Ammon's horn (tissue), 1 donor: ENCODE measurements at places on chromosomes 12 and 14.

DNA sequence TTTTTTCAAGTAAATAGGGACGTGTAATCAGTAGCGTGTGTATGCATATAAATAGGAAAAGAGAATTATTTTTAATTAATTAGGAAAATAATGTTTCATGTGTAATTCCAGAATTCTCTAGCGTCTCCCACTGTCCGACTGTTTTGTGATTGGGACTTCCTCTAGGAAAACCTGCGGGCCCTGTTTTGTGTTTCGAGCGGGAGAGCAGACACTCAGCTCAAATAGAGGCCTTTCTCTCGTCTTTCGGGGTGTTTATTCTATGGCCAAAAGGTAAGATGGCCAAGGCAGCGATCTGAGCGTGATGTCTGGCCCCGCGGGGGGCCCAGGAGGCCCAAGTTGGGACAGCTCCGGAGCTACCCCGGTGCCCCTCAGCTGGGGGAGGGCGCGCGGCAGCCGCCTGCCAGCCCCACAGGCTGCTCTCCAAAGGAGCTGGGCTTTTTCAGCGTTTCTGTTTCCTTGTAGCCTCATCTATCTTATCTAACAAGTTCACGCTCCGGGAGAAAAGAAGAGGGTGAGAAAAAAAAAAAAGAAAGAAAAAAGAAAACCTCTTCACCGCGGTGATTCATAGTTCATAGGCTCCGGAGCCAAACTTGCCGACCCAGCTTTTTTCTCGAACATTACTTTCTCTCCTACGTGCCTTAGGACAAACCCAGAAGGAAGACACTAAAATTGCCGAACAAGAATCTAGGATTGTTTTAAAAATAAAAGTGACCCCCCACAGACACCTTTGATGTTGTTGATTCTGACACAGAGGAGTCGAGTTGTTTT is 7.5 kb upstream of the FOXG1 start:
- DNase-seq = no peak

GRCh38 chr12:117710121-117710520 is 258.7 kb downstream of the KSR2 start:
- no peak for DNase-seq

DNA sequence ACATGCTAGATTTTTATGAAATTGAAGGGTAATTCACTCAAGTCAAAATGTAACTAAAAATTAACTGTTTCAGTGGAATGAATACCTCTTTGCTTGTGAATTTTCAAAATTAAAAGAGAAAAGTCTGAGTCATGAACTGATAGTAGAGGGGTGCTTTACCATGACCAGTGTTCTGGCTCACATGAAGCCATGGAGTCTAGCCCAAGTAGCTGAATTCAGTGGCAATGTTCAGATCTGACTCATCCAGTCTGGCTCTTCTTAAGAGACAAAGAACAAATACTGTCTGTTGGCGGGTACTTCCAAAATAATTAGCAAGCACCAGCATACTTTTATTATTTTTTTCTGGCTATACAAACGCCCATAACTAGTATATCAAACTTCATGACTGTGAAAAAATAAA is 366.3 kb upstream of the GARIN6 start:
- peak; percentile 16 for DNase-seq

DNA sequence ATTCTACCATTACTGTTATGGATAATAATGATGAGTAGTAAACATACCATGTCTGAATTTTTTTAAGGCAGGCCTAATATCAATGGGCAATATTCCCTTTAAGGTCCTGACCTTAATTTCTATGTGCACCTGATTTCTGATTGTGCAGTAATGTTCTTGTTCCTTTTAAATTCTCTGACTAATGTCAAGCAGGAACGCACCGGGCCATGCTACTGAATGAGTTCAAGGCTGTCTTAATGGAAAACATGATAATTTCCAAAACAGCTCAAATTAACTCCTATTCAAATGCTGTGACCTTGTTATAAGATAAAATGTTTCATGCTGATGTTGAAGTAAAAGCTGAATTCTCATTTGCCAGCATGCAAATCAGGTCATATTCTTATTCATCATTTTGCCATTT is 6.8 kb downstream of the TAS2R46 start:
- no peak for DNase-seq

DNA sequence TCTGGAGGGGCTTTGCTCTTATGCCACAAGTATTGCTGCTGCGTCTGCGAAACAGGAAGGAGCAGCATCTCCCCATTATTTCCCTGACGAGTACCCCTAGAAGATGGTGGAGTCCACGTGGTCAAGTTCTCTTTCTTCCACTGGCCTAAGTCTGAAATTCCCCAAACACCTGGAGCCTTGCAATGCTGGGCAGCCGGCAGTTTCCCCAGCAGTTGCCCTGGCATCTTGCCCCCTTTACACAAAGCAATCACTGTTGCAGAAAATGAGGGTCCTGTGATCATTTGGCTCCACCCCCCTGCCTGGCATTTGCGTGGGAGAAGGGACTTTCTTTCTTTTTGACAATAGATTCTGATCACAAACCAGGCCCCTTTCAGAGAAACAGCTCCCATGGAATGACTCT is 56.9 kb downstream of the FOS start:
- DNase-seq = peak; percentile 78
